ENCODE measurements at places on chromosomes 7 and 10.

- DNase-seq = no peak
- H3K4me3 ChIP-seq = no peak overlapping the region
- no peaks in the 10 kb centered on the region for H3K36me3 ChIP-seq
- no peaks in the 10 kb centered on the region for H3K4me1 ChIP-seq
Observed at GRCh38 chr7:80675090-80675489, 36.6 kb downstream of the CD36 start.

DNA sequence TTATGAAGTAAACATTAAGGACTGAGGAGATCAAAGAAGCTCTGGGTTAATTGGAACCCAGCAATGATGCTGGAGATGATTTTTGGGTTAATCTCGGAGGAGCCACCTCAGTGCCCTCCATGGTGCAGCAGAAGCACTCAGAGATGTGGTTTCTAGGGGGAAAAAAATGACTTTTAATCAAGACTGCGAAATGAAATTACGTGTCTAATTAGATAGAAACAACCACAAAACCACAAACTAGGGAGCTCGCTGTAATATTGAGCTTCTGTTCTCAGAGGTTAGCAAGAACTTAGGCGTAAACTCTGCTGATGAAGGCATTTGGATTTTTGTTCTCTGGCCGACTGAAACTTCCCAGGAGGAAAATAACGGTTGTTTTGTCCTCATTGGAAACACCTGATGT is 319.0 kb downstream of the GRID1 start:
- H3K27me3 ChIP-seq = no peaks in the 10 kb centered on the region
- no peak overlapping the region for H3K27ac ChIP-seq
- H3K36me3 ChIP-seq = no peaks in the 10 kb centered on the region
- H3K4me3 ChIP-seq = no peak overlapping the region
- H3K4me1 ChIP-seq = no peaks in the 10 kb centered on the region

DNA sequence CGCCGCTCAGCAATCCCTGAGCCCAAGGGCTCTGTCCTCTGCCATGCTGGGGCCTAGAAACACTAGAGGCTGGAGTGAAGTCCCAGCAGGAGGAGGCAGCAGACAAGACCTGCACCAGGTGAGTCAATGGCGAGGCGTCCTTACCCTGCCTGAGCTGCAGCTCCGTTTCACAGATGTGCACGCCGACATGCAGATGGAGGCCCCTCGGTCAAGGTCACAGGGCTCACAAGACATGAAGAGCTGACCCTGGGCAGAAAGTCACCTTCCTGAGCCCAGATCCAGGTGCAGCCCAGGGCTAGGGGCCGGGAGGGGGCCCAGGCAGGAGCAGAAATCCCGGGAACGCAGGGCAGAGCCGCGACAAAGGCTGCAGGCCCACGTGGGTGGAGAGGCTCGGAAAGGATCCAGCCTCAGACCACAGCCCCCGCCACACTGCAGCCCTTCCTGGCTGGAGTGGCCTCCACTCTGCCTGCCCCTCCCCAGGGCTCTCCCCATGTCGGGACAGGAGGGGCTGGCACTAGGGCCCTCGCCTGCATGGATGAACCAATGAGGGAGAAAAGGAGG is 23.8 kb downstream of the PDGFA start:
- no peak overlapping the region for H3K27ac ChIP-seq
- H3K36me3 ChIP-seq = peaks cover 26% of the 10 kb centered on the region
- DNase-seq = no peak
- no peaks in the 10 kb centered on the region for H3K27me3 ChIP-seq
- no peaks in the 10 kb centered on the region for H3K4me1 ChIP-seq

GRCh38 chr7:24283554-24283896 is 465 bp upstream of the NPY start:
- H3K36me3 ChIP-seq = no peaks in the 10 kb centered on the region
- no peak overlapping the region for H3K27ac ChIP-seq
- no peak overlapping the region for H3K4me3 ChIP-seq
- no peak for DNase-seq
- peaks cover 9% of the 10 kb centered on the region for H3K4me1 ChIP-seq

GRCh38 chr7:32500922-32501341 is 5.6 kb downstream of the AVL9 start:
- no peaks in the 10 kb centered on the region for H3K36me3 ChIP-seq
- H3K4me1 ChIP-seq = no peaks in the 10 kb centered on the region
- no peak overlapping the region for H3K4me3 ChIP-seq
- no peak overlapping the region for H3K27ac ChIP-seq

GRCh38 chr10:70306181-70306705 is 22.4 kb upstream of the NPFFR1 start:
- no peaks in the 10 kb centered on the region for H3K27me3 ChIP-seq
- no peaks in the 10 kb centered on the region for H3K4me1 ChIP-seq
- H3K4me3 ChIP-seq = no peak overlapping the region
- no peak for DNase-seq
- H3K27ac ChIP-seq = no peak overlapping the region

- peaks cover 21% of the 10 kb centered on the region for H3K36me3 ChIP-seq
- no peak overlapping the region for H3K27ac ChIP-seq
Observed at GRCh38 chr7:92611735-92612134, 21.5 kb upstream of the FAM133B start.

- no peak overlapping the region for H3K27ac ChIP-seq
- no peak for DNase-seq
- H3K36me3 ChIP-seq = peaks cover 78% of the 10 kb centered on the region
- no peak overlapping the region for H3K4me3 ChIP-seq
Observed at GRCh38 chr10:24519950-24520349, 203.7 kb downstream of the ARHGAP21 start.

DNA sequence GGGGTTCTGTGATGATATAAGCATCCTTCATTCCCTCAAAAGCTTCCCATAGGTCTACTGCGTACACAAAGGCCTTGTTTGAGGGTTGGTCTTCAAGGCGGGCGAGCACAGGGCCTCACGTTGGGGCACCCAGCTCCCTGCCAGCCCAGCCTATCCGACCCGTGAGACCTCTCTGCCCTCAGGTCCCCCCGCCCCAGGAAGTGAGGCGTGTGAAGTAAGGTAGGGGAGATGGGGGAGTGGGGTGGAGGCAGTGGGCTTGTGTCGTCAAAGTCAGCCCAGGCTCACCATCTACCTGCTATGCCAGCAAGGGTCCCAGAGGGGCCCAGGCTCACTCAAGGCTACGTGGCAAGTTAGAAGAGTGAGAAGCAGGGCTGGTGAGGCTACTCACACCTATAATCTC is 47.6 kb upstream of the ELFN1 start:
- no peaks in the 10 kb centered on the region for H3K4me1 ChIP-seq
- H3K27ac ChIP-seq = no peak overlapping the region
- H3K27me3 ChIP-seq = no peaks in the 10 kb centered on the region
- no peak for DNase-seq
- no peak overlapping the region for H3K4me3 ChIP-seq

- no peak overlapping the region for H3K27ac ChIP-seq
- H3K4me1 ChIP-seq = no peaks in the 10 kb centered on the region
- no peaks in the 10 kb centered on the region for H3K27me3 ChIP-seq
- DNase-seq = no peak
- H3K4me3 ChIP-seq = no peak overlapping the region
Observed at GRCh38 chr7:133820584-133820983, 306.6 kb upstream of the LRGUK start.

GRCh38 chr7:19587291-19587690 is 121.5 kb downstream of the POLR1F start:
- H3K27me3 ChIP-seq = no peaks in the 10 kb centered on the region
- H3K27ac ChIP-seq = no peak overlapping the region
- H3K4me3 ChIP-seq = no peak overlapping the region
- H3K36me3 ChIP-seq = no peaks in the 10 kb centered on the region

DNA sequence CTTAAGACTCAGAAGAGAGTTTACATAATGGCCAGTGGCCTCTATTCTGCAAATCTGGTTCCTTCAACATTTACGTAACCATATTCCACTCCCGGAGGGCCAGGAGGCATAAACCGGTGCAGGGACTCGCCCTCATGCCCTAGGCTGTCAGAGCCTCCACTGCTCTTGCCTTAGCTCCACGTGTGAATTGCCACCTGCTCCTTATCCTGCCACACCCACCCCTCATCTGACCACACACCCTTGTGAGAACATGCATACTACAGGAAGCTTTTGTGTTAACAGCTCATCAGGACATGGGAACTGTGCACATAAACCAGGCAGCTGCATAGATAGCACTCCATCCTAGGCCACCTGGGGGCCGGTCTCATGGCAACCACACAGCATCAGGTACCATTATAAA is 146.7 kb upstream of the PFKP start:
- no peaks in the 10 kb centered on the region for H3K27me3 ChIP-seq
- H3K27ac ChIP-seq = no peak overlapping the region
- DNase-seq = peak; percentile 82
- H3K4me3 ChIP-seq = no peak overlapping the region
- peaks cover 4% of the 10 kb centered on the region for H3K4me1 ChIP-seq
- H3K36me3 ChIP-seq = no peaks in the 10 kb centered on the region

DNA sequence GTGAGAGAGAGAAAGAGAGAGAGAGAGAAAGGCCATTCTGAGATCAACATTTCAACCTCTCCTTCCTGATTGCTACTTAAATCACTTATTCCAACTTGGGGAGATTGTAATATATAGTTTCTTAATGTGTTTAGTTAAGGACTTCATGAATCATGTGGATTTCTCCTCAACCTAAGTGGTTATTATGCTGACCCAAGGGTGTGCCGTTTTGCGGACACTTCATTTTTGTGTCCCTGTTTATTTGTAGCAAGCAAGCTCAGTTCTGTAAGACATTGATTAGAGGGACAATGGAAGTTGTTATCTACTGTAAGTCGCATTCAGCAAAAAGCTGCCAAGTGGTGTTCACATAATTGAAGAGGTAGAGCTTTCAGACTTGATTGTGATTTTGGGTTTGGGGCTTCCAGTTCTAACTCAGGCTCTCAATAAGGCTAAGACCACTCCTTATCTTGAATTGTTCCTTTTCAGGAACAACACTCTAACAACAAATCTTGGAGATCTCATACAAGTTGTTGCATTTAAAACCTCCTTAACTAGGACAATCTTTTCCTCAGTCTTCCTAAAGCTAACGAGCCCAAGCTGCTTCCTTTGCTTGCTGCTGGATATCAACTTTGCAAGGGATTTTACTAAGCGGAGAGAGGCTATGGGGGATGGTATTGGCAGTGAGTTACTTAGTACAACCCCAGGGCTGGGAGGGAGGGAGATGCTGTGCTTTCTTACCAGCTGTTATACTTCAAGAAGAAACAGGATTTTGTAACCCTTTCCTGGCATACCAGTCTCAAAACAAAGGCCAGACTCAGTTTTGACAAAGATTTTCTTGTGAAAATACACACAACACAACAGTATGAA is 19.8 kb upstream of the COL1A2 start:
- no peak overlapping the region for H3K4me3 ChIP-seq
- peaks cover 8% of the 10 kb centered on the region for H3K4me1 ChIP-seq
- peak overlapping the region; percentile 99 for H3K27ac ChIP-seq
- no peak for DNase-seq
- no peaks in the 10 kb centered on the region for H3K27me3 ChIP-seq

DNA sequence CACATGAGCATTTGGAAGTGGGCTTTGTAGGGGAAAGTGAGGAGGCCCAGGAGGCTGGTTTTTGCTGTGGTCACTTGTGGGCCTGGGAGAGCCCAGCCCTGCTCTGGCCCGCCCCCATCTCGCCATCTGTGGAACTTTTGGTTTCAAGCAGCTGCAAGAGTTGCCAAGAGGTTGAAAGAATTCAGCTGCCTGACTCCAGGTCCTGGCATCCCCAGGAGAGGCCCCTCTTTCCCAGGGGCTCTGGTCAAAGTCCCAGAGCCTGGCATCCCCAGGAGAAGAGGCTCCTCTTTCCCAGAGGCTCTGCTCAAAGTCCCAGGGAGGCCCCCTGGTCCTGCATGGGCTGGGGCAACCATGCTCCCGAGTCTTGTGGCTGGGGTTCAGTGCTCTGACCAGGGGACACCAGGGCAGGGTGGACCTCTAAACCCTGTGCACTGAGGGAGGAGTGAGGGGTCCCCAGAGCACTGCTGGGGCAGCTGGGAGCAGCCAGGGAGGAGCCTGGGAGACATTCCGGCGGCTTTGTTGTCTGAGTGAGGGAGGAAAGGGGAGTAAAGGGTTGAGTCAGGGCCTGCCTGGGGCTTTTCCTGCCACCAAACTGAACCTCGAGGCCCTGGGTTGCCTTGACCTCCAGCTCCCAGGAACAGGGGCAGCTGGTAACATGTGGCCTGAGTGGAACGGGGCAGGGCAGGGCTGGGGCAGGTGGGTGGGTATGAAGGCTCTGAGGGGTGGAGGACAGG is 27.7 kb upstream of the CSGALNACT2 start:
- H3K27me3 ChIP-seq = no peaks in the 10 kb centered on the region
- H3K36me3 ChIP-seq = no peaks in the 10 kb centered on the region
- DNase-seq = no peak
- no peak overlapping the region for H3K27ac ChIP-seq

GRCh38 chr7:84085147-84085546 is 109.4 kb downstream of the SEMA3A start:
- H3K27me3 ChIP-seq = no peaks in the 10 kb centered on the region
- H3K4me1 ChIP-seq = no peaks in the 10 kb centered on the region
- no peaks in the 10 kb centered on the region for H3K36me3 ChIP-seq

GRCh38 chr10:88118729-88119128 is 255.3 kb downstream of the PTEN start:
- H3K4me3 ChIP-seq = no peak overlapping the region
- H3K4me1 ChIP-seq = peaks cover 2% of the 10 kb centered on the region
- no peak overlapping the region for H3K27ac ChIP-seq
- H3K27me3 ChIP-seq = no peaks in the 10 kb centered on the region

DNA sequence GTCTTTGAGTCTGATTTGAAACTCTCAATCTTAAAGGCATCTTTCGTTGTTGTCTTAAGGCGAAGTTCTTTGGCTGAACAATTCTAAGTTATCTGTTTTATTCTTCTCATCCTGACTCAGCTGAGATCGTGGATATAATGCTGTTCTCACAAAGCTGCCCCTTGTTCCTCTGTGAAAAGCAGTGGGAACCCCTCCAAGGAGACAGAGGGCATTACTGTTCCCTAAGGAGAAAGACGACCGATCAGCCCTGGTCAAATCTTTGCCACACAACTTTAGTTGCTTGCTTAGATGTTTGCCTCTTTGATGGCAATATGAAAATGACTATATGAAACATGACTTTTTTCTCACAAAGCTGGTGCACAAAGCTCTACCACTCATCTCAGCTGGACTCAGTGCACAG is 1016.7 kb downstream of the REEP3 start:
- no peak overlapping the region for H3K27ac ChIP-seq
- DNase-seq = no peak
- no peaks in the 10 kb centered on the region for H3K4me1 ChIP-seq
- no peaks in the 10 kb centered on the region for H3K36me3 ChIP-seq
- H3K27me3 ChIP-seq = no peaks in the 10 kb centered on the region
- H3K4me3 ChIP-seq = no peak overlapping the region

DNA sequence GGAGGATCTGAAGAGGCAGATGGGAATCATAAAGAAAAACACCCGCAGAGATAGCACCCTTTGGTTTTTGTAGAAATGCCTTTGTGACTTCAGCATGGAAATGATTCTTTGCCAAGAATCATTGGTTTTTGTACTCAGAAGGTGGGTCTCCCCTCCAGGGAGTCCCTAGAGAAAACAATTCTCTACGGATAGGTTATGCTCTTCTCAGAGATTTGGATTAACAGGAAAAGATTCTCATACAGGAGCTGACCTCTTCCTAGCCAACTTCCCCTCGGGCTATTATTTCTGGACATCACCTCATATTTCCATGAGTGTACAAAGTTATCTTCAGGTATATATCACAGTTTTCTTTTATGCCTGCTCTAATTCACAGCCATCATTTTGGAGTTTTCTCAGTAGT is 274.2 kb upstream of the HABP2 start:
- no peak overlapping the region for H3K4me3 ChIP-seq
- no peak for DNase-seq
